ENCODE measurements at places on chromosomes 2 and 18.

DNA sequence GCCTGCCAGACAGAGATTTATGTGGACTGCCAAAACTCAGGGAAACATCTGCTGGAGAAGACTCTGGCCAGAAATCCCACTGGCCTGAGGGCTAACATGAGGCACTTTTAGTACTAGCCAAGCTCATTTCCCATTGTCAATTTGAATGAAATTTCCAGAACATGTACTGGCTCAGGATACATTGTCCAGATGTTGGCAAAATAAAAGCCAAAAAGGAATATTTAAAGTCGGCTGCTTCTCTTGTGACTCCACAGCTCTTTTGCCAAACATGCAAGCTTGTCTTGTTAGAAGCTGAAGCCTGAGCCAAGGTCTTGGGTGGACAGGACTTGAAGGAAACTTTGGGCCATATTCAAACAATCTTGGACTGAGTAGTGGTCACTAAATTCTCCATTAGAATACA, 215.5 kb downstream of the NCKAP5 start:
- DNase-seq = no peak

DNA sequence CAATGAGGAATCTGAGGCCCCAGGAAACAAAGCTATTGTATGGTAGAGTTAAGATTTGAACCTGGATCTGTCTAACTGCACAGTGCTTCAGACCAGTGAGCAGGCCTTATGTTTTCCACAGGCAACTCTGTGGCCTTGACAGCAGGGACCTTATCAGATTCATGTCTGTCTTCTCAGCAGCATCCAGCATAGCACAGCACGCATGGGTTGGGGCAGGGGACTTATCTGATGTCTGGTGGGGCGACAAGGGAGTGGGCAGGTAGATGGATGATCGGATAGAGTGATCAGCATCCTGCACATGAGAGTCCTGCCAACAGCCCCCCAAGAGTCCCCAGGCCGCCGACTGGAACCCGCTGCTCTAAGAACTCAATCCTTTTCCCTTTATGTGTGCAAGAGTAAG, 28.7 kb upstream of the KCNF1 start:
- no peak for DNase-seq

DNA sequence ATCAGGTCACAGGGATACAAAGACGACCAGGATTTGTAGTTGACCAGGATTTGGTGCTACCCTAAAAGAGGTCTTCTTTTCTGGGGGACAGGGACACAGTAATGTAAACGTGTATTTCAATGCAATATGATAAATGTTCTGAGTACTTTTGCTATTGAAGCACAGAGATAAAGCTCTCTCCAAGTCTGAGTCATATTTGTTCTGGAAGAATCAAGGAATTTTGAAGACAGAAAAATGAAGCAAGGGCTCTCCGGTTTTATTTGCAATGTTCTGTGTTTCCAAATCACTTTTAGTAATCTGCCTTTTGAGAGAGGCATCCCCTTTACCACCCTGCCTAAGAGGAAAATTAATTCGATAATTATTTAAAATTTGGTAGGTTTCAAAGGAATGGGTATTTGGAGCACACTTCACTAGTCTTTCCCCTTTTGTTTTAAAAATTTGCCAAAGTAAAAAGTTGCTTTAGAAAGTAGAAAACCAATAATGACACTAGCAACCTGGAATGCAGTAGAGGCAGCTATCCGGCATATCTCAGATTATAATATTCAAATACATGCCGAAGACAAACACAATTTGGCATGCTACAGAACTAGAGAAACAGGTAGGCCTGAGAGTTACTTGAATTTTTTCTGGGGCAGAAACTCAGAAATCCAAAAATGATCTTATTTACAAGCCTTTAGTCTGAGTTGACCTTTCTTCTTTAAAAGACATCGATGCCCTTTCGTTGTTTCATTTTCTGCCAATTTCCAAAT, 82.7 kb downstream of the MREG start:
- DNase-seq = no peak

GRCh38 chr2:209577376-209578357, 153.8 kb downstream of the MAP2 start:
- peak; percentile 61 for DNase-seq

DNA sequence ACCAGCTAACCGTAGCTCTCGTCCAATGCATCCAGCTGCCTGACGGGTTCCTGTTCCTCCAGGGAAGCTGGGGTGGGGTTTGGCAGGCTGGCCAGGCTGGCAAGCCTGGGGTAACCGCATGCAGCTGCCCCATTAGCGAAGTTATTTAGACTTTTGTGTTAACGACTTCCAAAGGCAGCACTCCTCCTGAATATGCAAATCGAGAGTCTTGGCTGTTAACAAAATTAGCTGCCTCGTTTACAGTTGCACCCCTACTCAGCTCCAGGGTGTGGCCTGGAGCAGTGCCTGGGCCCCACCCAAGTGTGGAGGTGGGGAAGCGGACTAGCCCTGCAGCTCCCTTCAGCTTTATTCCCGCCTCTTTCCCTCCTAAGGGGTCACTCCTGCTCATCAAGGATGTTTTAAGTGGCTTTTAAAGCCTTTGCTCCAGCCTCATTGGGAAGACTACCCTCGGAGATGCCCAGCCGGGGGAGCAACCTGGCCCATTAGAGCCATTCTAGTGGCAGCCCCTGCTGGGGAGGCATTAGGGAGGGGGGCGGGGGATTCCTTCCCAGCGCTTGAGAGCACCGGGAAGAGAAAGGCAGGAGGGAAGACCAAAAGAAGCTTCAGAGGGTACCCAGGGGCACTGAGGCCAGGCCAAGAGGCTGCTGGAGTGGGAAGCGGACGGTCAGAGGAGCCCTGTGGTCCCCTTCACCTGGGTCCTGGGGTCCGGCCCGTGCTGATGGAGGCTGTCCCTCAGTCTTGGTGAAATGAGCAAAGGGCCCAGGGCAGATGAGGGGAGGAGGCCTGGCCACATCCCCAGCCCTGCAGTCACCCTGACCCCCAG, 204.1 kb downstream of the CELF4 start:
- DNase-seq = peak; percentile 45

GRCh38 chr2:237064203-237065070, 21.3 kb upstream of the COPS8 start:
- DNase-seq = peak; percentile 33

DNA sequence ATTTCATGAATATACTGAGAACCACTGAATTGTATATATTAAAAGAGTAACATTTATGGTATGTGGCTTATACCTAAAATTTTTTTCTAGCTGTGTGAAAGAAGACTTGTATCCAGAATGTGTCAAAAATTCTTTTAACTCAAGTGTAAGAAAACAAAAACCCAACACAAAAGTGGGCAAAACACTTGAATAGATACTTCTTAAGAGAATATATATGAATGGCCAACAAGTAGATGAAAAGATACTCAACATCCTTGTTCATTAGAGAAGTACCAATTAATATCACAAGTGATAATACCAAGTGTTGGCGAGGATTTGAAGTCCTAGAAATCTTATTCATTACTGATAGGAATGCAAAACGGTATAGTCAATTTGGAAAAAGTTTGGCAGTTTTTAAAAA, 107.2 kb upstream of the MYO3B start:
- no peak for DNase-seq

- DNase-seq = no peak
These were observed 817.3 kb downstream of the SATB2 start for GRCh38 chr2:198640463-198640862.

DNA sequence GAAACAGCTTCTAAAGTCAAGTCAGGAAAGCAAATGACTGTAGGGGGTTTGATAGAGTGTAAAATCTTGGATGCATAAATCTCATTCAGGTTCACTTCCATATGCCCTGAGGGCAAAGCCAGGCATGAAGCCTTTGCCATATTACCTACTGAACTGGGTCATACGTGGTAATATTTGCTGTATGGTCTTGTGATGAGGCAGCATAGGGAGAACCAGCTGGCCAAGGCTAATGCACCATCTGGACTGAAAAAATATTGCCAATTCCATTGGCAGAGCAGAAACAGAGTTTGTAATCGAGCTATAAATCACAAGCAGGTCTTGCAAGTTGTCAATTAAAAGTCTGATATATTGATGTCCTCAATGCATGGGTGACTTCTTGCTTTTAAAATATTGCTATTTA, 243.8 kb downstream of the ERBB4 start:
- DNase-seq = no peak

DNA sequence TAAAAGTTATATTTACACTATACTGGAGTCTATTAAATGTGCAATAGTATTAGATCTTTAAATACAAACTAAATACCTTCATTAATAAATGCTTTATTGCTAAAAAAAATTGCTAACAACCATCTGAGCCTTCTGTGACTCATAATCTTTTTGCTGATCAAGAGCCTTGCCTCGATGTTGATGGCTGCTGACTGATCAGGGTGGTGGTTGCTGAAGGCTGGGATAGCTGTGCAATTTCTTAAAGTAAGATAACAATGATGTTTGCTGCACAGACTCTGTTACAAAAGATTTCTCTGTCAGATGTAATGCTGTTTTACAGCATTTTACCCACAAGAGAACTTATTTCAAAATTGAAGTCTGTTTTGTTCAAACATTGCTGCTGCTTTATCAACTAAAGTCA, 421.4 kb upstream of the CYRIA start:
- DNase-seq = no peak
